ENCODE measurements at places on chromosomes 3 and 15. TPM values are rescaled to one million over a fixed set of nuclear protein-coding genes. Genes with fewer than 3 reads are reported as not detected.

The MINAR1 gene
- 2.5 TPM for total RNA-seq

The C3orf52 gene
- 10.9 TPM for total RNA-seq

The DAZL gene
- not detected for total RNA-seq

The PRR23C gene
- not detected for total RNA-seq

The DUOX2 gene
- not detected for total RNA-seq

The PLAAT1 gene
- 4.8 TPM for total RNA-seq

The CEMIP gene
- total RNA-seq: 2.1 TPM

The CCDC51 gene
- total RNA-seq: 10.6 TPM

The COL8A1 gene
- 225 TPM for total RNA-seq

The AKAP13 gene
- total RNA-seq: 42.8 TPM

The DUSP7 gene
- total RNA-seq: 14.0 TPM

The HRG gene
- not detected for total RNA-seq

The GABRB3 gene
- not detected for total RNA-seq

The ACTC1 gene
- 2.9 TPM for total RNA-seq

The CGNL1 gene
- total RNA-seq: 0.12 TPM

The BUB1B gene
- total RNA-seq: 47.1 TPM

The AMOTL2 gene
- total RNA-seq: 71.9 TPM

The CCDC71 gene
- 19.6 TPM for total RNA-seq

The RASGRF1 gene
- 0.32 TPM for total RNA-seq

The SLC27A2 gene
- total RNA-seq: 43.0 TPM

The DISP2 gene
- total RNA-seq: 0.49 TPM

The CCR5 gene
- total RNA-seq: not detected

The ACOX2 gene
- total RNA-seq: 18.5 TPM

The FAM43A gene
- 2.6 TPM for total RNA-seq

The SPATA12 gene
- total RNA-seq: 0.07 TPM

The ALG1L2 gene
- not detected for total RNA-seq

The TMEM62 gene
- 32.7 TPM for total RNA-seq

The ITIH1 gene
- total RNA-seq: not detected

The PLA2G4E gene
- not detected for total RNA-seq

The KLHL40 gene
- total RNA-seq: not detected

The ACY1 gene
- 26.4 TPM for total RNA-seq

The COPS2 gene
- 43.1 TPM for total RNA-seq

The TNIK gene
- 12.7 TPM for total RNA-seq

The REC114 gene
- not detected for total RNA-seq

The CRYBG3 gene
- 16.4 TPM for total RNA-seq

The CFAP44 gene
- total RNA-seq: 1.5 TPM

The SNX33 gene
- total RNA-seq: 10.6 TPM

The KIF15 gene
- total RNA-seq: 13.7 TPM

The P2RY1 gene
- 0.02 TPM for total RNA-seq

The ALS2CL gene
- total RNA-seq: 2.5 TPM

The GOLGA6L10 gene
- total RNA-seq: 0.25 TPM

The CACNA2D2 gene
- not detected for total RNA-seq

The FAN1 gene
- 9.6 TPM for total RNA-seq

The DUOXA2 gene
- 0.05 TPM for total RNA-seq

The FOXL2NB gene
- total RNA-seq: 1.4 TPM

The CKMT1A gene
- total RNA-seq: not detected

The CASR gene
- not detected for total RNA-seq

The PLS1 gene
- total RNA-seq: 13.9 TPM

The SERPINI2 gene
- not detected for total RNA-seq

The SFMBT1 gene
- 16.1 TPM for total RNA-seq

The SPINK8 gene
- not detected for total RNA-seq
